C1 segment of cervical spinal cord (tissue), 14 donors: ENCODE measurements at places on chromosomes 16 and 17.

GRCh38 chr16:74738816-74739215 lies 35.8 kb downstream of the FA2H start:
- no peak for DNase-seq

DNA sequence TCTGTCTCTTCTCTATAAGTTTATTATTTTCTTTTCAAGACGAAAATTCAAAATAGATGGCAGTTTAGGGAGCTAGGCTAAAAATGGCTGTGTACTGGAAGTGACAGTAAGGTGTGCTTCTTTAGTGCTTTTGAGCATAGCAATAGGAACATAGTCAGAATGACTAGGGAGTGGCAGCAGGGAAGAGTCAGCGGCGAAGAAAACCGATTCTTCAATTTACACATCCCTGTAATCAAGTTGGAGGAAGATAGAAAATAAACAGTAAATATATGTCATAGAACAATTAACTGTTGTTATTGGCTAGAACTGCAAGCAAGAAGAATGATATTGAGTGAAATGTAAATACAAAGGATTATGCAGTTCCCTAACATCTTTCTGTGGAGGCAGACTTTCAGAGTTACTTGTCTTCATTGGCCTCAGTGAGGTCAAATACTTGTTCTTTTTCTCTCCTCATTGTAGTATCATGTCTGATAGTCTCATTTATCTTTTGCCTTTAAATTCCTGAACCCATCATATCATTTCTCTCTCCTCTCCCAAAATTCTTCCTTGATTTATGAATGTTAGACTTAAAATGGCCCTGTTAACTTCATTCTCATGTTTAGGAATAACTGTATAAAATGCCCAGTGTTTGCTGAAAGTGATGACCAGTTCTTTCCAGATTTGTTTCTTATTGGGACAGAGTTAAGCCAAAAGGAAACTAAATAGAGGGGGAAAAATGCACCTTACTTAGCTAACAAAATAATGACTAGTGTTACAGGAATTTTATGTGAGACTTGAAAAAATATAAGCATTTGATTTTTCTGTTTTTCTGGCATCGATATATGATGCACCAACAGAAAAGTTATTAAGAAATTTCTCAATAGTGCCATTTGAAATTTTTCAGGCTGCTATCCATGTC lies 211.4 kb downstream of the BCAS3 start:
- no peak for DNase-seq

DNA sequence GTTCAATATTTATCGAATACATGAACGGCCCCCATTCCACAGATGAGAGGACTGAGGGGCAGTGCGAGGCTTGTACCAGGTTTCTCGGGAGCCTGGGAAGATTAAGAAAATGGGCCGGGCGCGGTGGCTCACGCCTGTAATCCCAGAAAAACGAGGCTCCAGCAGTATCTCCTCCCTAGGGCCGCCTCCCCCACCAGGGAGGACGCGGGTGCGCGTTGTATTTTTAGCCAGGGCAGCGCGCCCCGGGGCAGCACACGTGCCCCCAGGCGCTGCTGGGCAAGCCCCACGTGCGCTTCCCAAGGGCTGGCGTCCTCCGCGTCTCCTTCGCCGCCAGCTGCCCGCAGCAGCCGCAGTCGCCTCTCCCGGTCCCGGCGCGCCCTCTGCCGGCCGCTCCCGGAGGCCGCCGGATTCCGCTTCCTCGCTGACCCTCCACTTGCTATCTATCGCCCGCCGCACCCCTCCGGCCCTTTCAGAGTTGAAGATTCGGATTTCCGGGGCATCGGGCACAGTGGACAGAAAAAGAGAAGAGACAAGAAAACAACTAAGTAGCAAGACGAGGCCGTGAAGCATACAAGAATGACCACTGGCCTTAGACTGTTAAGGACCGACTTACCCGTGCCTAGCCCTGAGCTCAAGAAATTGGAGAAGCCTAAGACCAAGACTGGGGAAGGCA lies 1.9 kb upstream of the YBX2 start:
- DNase-seq = peak; percentile 29

DNA sequence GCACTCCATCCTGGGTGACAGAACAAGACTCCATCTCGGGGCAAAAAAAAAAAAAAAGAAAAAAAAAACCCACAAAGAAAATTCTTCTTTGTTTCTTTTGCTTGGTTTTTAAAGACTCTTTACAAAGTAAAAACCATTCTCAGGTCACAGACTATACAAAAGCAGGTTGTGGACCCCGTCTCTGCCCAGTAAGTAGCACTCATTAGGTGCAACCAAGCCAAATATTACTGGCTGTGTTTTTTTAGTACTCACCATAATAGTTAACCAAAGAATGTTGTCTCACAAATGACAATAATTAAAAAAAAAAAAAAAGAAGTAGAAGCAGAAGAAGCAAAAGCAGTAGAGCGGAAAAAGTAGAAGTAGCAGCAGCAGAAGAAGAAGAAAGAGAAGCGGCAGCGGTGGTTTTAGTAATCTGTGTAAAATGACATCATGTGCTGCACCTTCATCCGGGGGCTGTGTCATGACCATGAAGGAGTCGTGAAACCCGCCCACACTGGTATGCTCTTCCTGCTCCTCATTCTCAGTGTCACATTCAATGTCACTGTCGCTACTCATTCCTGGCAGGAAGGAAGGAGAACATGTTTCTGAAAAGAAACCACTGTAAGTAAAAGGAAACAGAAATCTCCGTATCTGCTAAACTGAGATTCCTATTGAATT lies 105.4 kb downstream of the TRIM37 start:
- no peak for DNase-seq

DNA sequence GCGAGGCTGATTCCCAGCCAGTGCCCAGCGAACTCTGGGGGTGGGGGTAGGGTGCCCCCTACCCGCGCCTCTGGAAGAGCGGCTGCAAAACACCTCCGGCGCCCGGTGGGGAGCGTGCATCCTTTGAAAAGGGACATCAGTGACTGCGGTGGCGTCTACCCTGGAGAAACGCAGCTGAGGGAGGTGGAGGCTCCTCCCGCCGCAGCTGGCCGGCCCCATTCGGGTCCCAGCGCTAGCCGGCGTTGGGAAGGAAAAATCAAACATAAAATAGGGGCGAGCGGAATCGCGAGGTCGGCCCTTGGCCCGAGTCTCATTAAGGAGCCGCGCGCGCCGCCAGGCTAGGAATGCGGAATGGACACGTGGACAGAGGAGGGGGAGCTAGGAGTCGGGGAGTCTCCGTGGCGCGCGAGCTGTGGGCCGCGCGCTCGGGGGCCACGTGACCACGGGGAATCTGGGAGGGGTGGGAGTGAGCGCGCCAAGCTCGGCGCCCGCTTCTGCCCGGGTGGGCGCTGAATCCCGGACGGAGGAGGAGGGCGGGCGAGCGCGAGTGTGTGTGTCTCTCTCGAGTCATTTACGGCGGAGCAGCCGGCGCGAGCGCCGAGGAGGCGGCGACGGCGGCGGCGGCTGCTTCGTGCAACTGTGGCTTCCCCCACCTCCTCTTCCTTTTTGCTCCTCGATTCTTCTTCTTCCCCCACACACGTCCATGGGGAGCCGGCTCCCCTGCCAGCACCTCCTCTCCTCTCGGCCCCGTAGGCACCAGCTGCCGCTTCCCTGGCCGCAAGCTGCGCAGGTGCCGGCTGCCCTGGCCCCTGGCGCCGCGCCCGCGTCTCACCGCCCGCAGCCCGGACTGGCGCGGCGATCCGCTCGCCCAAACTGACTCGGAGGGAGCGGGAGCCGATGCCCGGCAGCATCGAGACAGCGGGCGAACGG lies at the start of gene TMEM132E:
TSS of gene TMEM132E (plus strand) at position 566 of the 930 bp plus-strand sequence. CDS start 1,495 bp downstream, outside the sequence.
- DNase-seq = no peak

DNA sequence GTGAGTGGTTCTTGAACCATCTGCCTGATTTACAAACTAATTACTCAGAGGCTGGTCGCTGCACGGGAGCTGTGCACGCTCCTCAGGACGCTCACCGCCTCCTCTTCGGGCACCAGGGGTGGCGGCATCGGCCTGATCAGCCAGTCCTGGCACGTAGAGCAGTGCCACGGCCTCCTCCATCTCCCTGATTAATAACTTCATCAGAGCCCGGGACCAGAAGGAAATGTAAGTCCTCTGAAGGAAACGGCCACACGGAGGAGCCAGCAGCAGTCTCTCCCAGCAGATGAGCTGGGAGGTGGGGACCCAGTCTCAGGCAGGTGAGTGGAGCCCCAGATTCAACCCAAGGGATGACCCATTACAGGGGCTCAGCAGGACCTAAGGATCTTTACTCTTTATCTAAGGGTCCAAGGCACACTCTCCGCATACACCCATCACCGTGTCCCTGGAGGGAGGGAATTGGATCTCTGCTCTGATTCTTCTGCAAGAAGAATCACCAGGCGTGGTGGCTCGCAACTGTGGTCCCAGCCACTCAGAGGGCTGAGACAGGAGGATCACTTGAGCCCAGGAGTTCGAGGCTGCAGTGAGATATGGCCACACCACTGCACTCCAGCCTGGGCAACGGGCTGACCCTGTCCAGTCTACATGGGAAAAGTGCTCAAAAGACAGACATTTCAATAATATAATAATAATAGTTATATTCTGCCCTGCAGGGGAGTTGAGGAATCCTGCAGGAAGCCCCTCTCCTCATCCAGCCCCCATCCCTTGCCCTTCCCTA lies 366.5 kb downstream of the SEC14L1 start:
- peak; percentile 19 for DNase-seq

DNA sequence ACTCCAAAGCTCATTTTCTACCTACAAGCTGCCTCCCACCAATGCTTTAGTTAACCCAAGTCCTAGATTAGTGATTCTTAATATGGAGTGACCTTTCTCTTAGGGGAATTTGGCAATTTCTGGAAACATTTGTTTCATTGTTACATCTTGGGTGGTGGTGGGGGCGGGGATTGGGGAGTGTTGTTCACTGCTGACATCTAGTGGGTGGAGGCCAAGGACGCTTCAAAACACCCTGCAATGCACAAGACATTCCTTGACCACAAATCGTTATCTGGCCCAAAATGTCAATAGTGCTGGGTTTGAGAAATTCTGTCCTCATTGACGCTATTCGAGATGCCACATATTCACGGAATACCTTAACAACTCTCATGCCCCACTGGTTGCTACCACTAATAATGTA lies 282.9 kb downstream of the RBFOX1 start:
- DNase-seq = no peak

- DNase-seq = no peak
Observed at GRCh38 chr16:51225878-51226277, 74.8 kb upstream of the SALL1 start.

GRCh38 chr17:1916316-1916715 lies 86.5 kb downstream of the RPA1 start:
- DNase-seq = no peak

GRCh38 chr16:399340-400019 lies 2.2 kb upstream of the DECR2 start:
- no peak for DNase-seq

DNA sequence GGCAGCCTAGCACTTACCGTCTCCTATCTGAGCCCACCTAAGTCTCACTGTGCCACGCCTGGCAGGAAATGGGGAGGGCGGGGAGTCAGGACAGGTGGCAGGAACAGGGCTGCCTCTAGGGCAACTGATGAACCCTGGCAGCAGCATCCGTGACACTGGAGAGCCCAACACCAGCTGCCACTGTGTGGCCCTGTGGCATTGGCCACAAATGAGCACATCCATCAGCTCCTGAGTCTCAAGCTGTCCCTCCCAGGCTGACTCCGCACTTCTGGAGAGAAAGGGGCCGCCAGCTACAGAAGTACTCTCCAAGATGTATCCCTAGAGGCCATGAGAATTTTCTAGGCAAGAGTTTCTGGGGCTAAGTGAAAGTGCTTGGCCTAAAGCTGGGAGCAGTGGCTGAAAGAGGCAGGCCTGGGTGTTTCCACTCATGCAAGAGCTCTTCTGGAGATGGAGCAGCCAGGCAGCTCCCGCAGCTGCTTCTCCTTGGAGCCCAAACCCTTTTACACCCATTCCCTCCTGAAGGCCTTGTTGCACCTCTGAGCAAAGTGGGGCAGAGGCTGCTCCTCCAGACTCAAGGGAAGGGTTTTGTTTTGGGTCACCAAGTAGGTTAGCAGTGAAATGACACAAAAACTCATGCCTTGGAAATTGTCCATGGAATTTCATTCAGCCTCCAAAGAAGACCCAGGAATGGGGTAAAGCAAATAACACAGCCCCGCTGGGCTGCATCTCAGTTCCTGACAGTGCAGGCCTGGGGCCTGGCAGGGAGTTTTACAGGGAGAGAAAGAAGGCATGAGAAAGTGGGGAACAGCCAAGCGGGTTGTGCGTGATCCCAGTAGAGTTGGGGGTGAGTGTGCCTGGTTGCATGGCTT lies 25.8 kb downstream of the PEMT start:
- DNase-seq = no peak
